ENCODE measurements at places on chromosomes 1 and 21.
A peak's percentile ranks its signal among the peaks of the same experiment; 100 is the strongest.

- H3K27ac ChIP-seq: no peak overlapping the region
- H3K4me3 ChIP-seq: no peak overlapping the region
- H3K36me3 ChIP-seq: no peaks in the 10 kb centered on the region
- no peaks in the 10 kb centered on the region for H3K27me3 ChIP-seq
Observed at GRCh38 chr1:178564783-178565180, 51.9 kb downstream of the TEX35 start.

DNA sequence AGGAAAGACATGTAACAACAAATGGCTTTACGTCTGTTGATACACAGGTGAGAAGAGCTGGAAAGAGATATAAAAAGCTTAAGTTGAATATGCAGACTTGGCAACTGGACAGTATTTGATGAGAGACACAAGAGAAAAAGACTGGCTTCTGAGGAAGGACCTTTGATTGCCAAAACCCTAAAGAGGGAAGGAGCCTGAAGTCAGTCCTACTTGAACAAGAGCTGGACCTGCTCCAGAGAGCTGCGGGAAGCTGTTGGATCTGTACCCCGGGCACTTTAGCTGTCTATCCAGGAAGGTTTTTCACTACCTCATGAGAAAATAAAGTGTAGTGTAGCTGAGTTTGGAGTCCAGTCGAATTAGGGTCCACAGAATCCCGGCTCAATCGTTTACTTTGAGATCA, 25.3 kb upstream of the LRRC8B start:
- H3K27ac ChIP-seq: no peak overlapping the region
- no peak for DNase-seq
- H3K36me3 ChIP-seq: no peaks in the 10 kb centered on the region
- H3K4me1 ChIP-seq: no peaks in the 10 kb centered on the region
- no peak overlapping the region for H3K4me3 ChIP-seq

GRCh38 chr1:108050158-108050557, 85.2 kb upstream of the VAV3 start:
- no peak overlapping the region for H3K4me3 ChIP-seq
- H3K27ac ChIP-seq: no peak overlapping the region
- no peaks in the 10 kb centered on the region for H3K36me3 ChIP-seq
- no peaks in the 10 kb centered on the region for H3K27me3 ChIP-seq
- no peak for DNase-seq

GRCh38 chr1:30372792-30373433, 350.5 kb downstream of the MATN1 start:
- H3K27me3 ChIP-seq: no peaks in the 10 kb centered on the region
- no peaks in the 10 kb centered on the region for H3K36me3 ChIP-seq
- H3K4me3 ChIP-seq: no peak overlapping the region
- DNase-seq: no peak

DNA sequence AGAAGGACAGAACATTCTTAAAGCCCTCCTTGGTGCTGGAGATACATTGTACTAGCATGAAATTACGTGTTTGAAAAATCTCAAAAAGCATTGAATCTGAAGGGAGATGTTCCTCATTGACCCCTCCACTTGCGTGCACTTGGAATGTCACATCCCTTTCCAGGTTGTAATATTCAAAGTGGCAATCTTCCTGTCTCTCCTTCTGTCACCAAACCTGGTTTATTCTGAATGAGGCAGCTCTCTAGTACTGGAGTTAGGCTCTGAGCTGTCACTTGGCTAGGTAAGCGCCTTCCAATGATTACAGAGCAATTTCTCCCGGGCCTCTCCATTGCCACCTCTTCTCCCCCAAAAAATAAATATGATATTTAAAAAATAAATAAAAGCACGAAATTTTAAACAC, 855 bp downstream of the DSCAM start:
- DNase-seq: no peak
- no peaks in the 10 kb centered on the region for H3K4me1 ChIP-seq
- no peak overlapping the region for H3K27ac ChIP-seq

- peak within 1 kb of the TSS; percentile 54 for H3K4me3 ChIP-seq
- peaks cover 11% of the 10 kb centered on the region for H3K4me1 ChIP-seq
- peak; percentile 89 for DNase-seq
- peak within 1 kb of the TSS; percentile 57 for H3K27ac ChIP-seq
Observed at GRCh38 chr1:36083635-36084496, at the start of gene TEKT2. TSS of gene TEKT2 (plus strand) at chr1:36084094. CDS start at chr1:36084922, 828 bp downstream.
